ENCODE measurements at places on chromosomes 7 and 10.

GRCh38 chr10:6171881-6172695, 30.6 kb upstream of the PFKFB3 start:
- peak; percentile 66 for DNase-seq

- peak; percentile 68 for DNase-seq
Observed at GRCh38 chr10:127196282-127197153, at the start of gene INSYN2A. Gene INSYN2A, minus strand, starts transcription at chr10:127196591. Its CDS starts 20,196 bp downstream, at chr10:127176395.

GRCh38 chr10:73911553-73912004, 647 bp downstream of the PLAU start:
- no peak for DNase-seq

DNA sequence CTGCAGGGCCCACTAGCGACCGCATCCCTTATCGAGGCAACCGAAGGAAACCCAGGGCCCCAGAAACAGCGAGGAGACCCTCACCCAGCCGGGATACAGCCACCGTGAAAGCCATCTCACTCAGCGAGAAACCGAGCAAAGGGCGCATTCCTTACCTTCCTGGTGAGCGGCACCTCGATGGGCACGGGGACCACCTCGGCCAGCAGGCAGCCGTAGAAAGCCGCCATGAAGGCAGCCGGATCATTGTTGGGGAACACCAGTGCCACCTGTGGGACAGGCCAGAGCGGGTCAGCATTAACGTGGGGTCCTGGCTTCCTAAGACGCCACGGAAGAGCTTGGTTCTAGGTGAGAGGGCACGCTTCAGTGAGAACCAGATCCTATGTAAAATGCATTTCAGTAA, 263.7 kb downstream of the ZMYND11 start:
- DNase-seq, result no peak

DNA sequence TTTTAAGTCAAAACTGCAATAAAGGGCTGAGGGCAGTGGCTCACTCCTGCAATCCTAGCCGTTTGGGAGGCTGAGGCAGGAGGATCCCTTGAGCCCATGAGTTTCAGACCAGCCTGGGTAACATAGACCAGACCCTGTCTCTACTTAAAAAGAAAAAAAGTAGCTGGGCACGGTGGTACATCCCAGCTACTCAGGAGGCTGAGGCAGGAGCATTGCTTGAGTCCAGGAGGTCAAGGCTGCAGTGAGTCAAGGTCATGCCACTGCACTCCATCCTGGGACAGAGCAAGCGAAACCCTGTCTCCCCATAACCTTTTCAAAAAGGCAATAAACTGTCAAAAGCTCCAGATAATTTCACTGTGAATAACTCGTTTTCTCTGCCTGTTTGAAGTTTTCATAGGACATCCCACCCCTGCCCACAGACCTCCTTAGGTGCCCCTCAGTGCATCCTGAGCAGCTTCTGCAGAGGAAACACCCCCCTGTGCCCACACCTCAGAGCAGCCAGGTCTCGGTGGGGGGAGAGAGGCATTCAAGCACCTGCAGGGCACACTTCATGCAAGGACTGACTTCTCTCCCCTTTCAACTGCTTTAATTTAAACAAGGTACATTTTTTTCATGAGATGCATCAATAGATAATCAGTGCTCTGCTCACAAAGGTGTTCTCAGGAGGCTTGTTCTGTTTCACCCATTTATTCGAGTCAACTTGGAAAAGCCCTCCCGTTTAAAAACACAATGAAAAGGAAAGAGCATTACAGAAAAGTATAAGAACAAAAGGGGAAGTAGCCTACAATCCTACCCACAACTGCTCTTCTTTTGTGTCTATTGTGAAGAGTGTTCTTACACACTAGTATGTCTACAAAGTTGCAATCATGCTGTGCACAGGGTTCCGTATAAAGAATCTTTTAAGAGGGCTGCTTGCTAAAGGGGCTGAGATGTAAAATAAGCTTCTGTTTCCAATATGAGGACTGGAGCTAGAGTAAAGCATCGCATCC, 104.9 kb downstream of the KMT2E start:
- no peak for DNase-seq

GRCh38 chr10:33095867-33096815, 138.1 kb upstream of the ITGB1 start:
- DNase-seq, result no peak

GRCh38 chr7:68787566-68787965, 810.7 kb upstream of the AUTS2 start:
- DNase-seq, result no peak

GRCh38 chr10:26554246-26554645, 116.1 kb downstream of the APBB1IP start:
- DNase-seq, result no peak

GRCh38 chr7:134339475-134339874, 22.7 kb upstream of the SLC35B4 start:
- no peak for DNase-seq

DNA sequence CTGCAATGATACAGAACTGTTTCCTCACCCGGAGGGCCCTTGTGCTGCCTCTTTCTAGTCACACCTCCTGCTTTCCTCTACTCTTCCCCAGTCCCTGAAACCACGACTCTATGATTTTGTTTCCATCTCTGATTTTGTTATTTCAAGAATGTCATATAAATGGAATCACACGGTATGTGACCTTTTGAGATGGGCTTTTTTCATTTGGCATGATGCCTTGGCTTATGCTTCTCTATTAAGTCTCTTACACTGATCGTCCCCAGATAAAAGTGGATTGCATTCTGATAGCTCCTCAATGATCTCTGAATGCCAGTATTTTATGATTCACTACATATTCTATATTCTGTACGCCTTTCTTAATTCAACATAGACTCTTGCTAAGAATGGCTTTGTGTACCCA, 78.2 kb downstream of the GALNT11 start:
- DNase-seq, result no peak

DNA sequence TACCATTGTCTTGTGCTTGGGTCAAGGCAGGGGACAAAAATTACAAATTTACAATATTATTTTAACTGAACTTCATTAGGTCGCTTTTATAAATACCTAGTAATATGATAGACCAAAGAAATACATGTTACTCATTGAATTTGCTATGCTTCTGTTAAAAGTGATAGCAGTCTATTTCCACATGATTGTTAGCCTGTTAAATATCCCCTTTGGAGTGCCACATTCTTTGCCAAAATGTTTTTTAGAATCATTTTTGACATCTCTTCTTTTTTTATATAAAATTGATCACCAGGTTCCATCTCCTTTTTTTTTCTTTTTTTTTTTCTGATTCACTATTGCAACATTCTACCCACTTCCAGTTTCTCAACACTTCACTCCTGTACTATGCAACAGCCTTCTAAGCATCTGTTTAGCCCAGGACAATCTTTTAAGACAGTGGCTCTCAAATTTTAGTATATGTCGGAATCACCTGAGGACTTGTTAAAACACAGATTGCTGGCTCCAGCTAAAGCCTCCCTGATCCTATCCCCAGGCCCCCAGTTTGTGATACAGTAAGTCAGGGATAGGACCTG, 16.4 kb upstream of the NDUFA5 start:
- DNase-seq, result no peak

DNA sequence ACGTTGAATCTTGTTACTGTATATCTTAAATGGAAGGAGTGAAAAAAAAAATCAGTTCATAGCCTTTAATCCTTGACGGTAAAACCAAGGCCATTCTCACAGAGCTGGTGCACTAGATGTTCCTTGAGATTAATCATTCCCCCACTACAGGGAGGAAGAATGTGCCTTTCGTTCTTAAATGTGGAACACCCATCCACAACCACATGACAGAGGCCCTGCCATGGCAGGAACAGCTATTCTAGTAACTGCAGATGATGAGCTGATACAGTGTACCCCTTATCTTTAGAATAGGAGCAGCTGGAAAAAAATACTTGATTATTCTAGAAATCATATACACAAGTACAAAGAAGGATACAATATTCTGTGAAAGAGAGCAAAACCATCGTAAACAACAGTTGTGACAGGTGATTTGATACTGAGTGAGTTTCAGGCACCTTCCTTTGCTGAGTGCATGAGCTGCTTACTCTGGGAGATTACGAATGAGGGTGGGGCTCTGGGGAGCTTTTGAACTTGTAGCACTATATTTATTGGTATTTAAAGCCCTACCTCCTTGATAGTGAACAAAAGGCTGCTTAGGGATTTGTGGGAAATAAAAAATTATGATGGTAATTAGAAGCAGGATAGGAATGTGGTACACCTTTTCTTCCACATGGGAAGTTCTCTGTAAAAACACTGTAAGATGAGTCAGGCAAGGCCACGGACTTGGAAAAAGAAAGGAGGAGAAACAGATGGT, 244.4 kb upstream of the SLC26A5 start:
- DNase-seq, result no peak

Data from anterior cingulate cortex (tissue), 58 donors.